ENCODE measurements at places on chromosomes 3 and 15.

DNA sequence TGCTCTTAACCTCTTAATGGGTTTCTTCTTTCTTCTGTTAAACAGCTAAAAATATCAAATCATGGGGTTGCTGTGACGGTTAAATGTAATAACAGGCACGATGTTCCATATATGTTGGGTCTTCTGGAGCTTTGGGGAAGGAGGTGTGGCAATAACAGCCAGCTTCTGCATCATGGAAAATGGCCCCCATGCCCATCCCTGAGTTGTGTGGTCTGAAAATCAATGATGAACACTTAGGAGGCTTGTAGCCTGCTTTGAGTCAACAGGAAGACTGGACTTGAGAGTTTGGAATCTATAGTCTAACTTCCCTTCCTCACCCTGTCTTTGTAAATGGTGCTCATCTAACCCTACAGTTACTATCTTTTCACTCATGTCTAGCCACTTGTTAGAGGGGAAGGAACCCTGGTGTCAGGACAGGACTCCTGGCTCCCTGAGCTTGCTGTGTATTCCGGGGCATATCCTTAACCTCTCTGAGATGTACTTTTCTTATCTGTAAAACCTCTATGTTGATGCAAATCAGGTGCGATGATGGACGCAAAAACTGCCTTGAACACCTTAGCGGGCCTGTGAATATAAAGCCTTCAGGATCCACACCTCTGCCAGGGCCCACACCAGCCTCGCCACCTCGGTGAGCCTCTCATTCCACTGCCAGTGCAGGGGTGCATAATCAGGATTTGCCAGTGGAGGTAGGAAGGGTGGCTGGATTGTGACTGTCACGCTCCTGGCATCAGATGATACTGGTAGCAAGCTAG lies 27.5 kb downstream of the SMAD3 start:
- no peak for DNase-seq

DNA sequence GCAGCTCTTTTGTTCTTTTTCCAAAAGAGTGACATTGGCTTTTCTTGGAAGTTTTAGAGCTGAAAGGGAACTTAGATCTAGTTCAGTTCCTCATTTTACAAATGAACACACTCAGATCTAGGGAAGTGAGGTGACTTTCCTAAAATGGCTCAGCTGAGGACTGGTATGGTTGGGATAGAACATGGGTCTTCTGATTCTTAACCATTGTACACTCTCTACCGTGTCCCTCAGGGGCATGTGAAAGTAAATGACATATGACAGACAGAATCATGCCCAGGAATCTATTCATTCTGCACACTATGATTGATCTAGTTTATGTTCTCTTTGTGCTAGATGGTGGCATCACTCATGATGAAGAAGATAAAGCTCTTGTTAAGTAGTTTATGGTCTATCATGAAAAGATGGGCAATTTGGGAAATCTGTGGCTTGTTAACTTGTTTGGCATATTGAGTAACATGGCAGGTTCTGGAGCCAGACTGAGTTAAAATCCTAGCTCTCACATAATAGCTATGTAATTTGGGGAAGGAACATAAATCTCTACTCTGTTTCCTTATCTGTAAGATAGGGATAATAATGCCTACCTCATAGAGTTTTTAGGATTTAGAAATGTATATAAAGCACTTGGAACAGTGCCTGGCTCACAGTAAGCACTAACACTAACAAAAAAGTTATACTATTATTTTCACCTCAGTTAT lies 30.9 kb downstream of the UBE2E1 start:
- no peak for DNase-seq

DNA sequence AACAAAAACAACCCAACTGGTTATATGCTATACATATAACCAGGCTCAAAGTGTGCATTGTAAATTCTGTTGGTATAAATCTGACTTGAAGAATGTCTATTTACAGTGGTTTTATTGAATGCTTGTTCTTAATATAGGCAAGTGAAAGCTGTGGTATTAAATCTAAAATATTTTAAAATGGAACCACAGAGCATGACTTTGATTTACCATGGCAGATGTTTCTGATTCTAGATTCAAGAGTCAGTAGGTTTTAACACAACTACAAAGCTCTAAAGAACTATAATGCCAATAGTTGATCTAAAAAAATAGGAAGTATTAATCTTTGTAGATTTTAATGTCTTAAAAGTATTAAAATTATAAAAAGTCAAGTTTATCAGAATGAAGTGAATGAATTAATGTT lies 141.9 kb upstream of the PLSCR5 start:
- DNase-seq, result no peak

DNA sequence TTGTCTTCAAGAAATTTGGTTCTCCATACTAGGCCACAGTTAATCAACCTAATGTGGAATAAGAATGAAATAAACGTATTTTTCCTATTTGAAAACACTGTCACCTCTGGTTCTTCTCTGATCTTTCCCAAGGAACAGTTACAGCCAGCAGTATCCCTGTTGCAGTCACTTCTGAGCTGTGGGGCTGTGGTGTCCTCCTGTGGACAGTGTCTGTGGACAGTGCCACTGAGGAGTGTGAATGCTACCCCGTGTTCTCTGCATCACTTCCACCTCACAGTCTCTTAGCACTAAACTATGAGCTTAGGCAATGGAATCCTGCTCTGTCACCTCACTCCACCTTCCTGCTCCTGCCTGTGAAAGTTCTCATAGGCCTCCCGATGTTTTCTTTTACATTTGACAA lies 817.5 kb downstream of the VGLL3 start:
- no peak for DNase-seq

DNA sequence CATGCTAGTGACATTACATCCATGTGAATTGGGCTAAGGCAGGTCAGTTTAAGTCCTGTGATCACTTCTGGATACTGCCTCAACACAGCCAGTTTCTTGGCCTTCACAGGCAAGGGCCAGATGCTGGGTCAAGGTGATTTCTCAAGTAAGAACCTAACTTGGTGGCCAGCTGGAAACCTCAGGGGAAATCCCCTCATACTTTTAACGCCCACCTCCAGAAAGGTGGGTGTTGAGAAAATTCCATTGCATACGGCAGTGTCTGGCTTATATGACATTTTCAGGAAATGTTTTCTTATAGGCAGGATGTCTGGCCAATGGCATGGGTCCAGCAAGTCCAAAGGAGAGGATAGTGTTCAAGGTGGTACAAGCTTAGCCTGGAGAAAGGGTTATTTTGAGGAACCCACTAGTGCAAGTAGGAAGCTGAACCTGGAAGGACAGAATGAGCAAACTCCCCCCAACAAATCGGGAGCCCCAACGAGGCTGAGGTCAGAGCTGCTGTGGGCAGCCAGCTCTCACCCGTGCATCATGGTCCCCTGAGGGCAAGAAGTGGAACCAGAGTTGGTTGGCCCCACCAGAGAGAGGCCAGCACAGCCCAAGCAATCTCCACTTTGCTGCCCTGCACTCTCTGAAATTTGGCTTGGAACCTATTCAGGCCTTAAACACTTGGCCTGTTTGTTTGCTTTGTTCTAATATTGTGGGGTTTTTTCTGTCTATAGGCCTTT lies 135.4 kb downstream of the PDE8A start:
- DNase-seq, result no peak

GRCh38 chr3:134111616-134112015 lies 81.9 kb upstream of the SLCO2A1 start:
- DNase-seq, result no peak
